ENCODE measurements at places on chromosomes 16 and 17. TPM values are rescaled to one million over a fixed set of nuclear protein-coding genes. Genes with fewer than 3 reads are reported as not detected.

GRCh38 chr17:34996422-34997285 lies 16.3 kb downstream of the LIG3 start:
- DNase-seq, result no peak

DNA sequence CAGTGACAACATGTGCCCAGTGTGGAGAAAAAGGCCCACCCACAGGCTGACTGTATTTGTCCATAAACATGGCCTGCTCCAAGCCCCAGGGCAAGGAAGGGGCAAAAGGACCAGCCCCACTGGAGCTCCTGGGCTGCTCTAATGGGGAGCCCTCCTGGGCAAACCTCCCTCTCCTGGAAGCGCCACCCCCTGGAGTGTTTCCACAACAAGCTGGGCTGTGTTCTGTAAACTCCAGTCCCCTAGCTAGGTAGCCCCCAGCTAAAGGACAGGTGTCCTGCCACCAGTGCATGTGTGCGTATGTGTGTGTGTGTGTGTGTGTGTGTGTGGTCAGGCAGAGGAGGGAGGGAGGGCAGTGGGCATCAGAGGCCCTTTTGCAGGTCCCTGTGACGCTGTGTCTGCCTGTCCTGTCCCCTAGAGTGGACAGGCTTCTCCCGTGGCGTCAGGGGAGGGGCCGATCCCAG lies 11.3 kb upstream of the STAC2 start:
- no peak for DNase-seq

- DNase-seq, result no peak
These were observed 433.3 kb downstream of the TOX3 start for GRCh38 chr16:52113533-52114183.

GRCh38 chr17:57605675-57606105 lies 139.4 kb downstream of the CCDC182 start:
- no peak for DNase-seq

GRCh38 chr17:40104594-40105486 lies 4.5 kb upstream of the NR1D1 start:
- no peak for DNase-seq

DNA sequence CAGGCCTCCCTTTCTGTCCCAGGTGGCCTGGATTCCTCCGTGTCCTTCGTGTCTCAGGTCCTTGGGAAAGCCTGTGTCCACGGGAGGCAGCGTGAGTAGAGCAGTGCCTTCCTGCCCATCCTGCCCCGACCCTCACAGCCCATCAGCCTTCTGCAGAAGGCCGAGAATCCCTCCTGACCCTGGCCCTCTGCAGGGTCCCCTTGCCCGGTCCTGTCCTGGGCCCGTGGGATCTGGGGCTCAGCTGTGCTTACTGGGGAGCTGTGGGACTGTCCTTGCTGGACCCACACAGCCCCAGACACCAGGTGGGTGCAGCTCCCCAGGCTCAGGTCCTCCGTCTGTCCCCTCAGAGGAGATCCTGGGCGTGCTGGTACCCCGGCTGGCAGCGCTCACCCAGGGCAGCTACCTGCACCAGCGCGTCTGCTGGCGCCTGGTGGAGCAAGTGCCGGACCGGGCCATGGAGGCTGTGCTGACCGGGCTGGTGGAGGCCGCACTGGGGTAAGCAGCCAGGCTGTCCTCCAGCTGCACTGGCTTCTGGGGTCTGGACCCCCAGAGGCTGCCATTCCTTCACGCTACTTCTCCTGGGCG lies 3.9 kb downstream of the TELO2 start:
- peak; percentile 47 for DNase-seq

- DNase-seq, result no peak
These were observed 2.6 kb upstream of the CPHXL2 start for GRCh38 chr16:75679366-75679765.

- no peak for DNase-seq
These were observed 5.7 kb upstream of the TCAP start for GRCh38 chr17:39659279-39660010.

DNA sequence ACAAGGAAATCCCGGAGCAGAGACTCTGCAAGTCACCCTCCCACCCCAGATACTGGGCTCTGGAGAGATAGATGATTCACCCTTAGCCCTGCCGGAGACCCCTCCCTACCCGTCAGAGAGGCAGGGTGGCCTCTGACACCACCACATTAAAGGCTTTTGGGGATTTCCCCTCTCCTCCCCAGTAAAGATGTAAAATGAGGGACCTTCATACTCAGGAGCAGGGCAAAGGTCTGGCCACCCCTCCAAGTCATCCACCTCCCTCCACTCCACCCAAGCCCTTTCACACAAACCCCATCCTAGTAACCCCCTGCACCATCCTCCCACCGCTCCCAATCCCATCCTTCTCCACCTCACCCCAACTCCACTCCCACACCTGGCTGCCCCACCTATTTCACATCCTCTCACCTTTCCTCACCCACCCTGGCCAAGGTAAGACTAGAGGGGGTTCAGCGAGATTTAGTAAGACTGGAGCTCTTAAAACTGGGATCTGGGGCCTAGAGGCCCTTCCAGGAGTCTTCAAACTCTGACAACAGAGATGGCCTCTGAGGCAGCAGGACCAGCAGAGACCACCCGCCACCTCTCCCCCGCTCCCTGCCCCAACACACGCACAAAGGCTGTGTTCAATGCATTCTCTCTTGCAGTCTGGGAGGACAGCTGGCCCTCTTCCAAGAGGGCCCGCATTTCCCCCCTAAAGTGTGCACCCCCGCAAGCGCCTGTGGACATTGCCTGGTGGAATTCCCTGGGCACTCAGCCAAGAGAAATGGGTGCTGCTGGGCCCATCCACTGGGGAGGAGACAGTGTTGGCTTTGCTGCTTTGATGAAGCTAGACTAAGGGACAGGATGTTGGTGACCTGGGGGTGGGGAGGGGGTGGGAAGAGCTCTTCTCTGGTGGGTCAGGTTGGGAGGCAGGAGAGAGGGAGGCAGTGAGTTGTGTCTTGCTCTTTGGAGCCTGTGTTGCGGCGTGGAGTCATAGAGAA lies 1.1 kb downstream of the ABAT start:
- DNase-seq, result no peak

The ADAP2 gene
- 8.6 TPM for total RNA-seq

- DNase-seq, result peak; percentile 88
These were observed at the start of the genes ARSG and SLC16A6 for GRCh38 chr17:68290955-68291835. TSS of gene ARSG (plus strand) at chr17:68291495. CDS start at chr17:68307494, 15,999 bp downstream. TSS of gene SLC16A6 (minus strand) at chr17:68291127. CDS start at chr17:68278320, 12,807 bp downstream.

The CD300LD gene
- total RNA-seq, result not detected

The COPZ2 gene
- 52.9 TPM for total RNA-seq

- no peak for DNase-seq
These were observed 663 bp upstream of the GINS2 start for GRCh38 chr16:85689285-85689949.

GRCh38 chr17:13480877-13481276 lies 120.9 kb downstream of the HS3ST3A1 start:
- DNase-seq, result no peak

GRCh38 chr17:58648236-58648635 lies 43.6 kb downstream of the TEX14 start:
- DNase-seq, result no peak

DNA sequence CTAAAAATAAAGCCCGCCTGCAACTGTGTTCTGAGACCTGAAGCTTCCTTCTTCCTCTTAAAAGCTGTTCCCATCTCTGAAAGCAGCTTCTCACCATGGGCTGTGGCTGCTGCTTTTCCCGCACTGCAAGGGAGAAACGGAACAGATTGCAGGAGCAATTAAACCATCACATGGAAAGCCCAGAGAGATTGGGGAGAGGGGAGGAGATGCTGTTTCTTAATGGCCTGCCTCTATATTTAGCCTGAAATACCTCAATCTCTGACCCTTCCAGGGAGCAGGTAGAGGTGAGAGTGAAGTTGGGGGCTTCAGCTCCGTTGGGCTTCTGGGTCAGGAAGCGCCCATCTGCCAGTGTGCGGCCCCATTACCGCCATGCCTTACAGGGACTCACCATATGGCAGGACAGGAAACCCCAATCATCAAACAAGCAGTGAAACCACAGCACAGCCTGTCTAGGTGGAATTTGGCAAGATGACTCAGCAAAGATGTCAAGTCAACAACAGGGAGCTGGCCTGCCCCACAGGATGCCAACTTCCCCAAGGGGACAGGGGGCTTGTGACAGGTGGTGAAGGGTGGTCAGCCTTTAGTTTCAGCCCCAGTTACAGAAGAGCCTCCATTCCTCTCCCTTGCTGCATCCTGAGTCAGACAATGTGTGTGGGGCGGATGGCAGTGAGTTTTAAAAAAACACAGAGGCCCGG lies 286.6 kb upstream of the CCL2 start:
- DNase-seq, result no peak

GRCh38 chr16:29815032-29815721 lies 775 bp upstream of the PAGR1 start:
- peak; percentile 81 for DNase-seq

The TBC1D26 gene
- total RNA-seq, result not detected

DNA sequence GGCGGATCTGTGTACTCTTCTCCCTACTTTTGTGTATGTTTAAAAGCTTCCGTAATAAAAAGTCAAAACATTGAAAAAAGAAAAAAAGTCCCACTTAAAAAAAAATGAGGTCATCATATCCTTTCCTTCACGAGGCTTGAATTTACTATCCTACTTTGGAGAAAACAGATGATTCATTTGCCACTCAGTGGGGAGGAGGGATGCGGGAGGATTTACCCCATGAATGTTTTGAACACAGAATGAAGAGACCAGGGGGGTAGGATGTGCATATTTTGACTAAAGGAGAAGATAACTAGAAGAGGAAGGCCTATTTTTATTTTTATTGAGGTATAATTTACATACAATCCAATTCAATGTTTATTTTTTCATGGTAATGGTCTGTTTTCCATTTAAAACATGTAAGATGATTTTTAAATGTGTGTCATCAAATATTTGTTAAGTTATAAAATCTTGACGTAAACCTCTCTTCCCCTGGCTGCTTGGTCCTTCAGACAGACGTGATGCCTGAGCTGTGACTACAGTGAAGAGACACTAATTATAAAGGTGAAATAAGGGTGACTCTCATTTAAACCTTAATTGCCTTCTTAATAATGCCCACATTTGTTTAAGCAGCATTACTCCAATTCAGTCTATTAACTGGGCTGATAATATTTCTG lies 135.4 kb upstream of the AXIN2 start:
- DNase-seq, result no peak

DNA sequence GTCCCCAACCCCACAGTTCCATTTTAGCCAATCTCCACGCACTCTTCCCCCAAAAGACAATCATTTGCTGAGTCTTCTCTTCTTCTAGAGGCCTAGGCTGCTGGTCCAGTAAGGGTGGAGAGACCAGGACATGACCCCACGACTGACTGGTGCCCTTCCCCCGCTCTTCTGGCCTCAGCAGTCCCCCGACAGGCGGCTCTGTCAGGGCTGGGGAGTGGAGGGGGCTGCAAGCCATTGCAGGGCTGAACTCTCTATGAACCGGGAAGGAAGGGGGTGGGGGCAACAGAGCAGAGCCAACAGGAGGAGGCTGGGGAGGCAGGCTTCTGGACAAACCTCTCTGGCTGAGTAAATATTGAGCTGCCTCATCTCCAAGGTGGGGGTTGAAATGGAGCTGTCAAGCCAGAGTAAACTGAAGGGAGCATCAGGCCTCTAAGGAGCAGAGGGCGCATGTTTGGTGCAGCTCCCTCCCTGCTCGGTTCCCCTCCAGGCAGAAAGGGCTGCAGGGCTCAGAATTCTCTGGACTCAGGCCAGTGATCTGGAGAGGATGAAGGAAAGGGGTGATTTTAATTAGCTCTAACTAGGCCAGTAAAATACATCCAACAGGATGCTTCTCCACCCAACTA lies 8.7 kb downstream of the HOXB1 start:
- DNase-seq, result no peak

The NHLRC4 gene
- total RNA-seq, result 0.57 TPM

GRCh38 chr17:27502526-27503324 lies 46.5 kb downstream of the KSR1 start:
- DNase-seq, result no peak

DNA sequence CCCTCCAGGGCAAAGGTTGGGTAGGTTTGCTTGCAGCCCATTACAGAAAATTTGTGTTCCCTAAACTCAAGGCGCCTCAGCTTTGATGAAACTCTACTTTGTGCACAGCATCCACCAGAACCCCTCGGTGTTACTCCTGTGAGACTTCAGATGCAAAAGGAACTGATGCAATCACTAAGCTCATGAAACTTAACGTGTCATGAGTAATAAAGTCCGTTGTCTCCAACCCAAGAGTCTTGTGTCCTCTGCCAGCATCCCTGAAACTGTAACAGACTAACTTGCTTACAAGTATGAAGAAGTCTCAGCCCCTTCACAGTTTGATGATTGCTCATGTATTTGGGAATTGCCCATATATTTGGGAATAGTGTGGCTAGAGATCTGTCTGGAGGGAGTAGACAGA lies 74.8 kb upstream of the MARCHF10 start:
- DNase-seq, result no peak

- DNase-seq, result no peak
These were observed 146.1 kb downstream of the SDK2 start for GRCh38 chr17:73498176-73498575.

- no peak for DNase-seq
These were observed 210.6 kb upstream of the CDH5 start for GRCh38 chr16:66155933-66156332.

The MYH13 gene
- total RNA-seq, result not detected

GRCh38 chr16:87165885-87166284 lies 151.3 kb downstream of the C16orf95 start:
- no peak for DNase-seq

DNA sequence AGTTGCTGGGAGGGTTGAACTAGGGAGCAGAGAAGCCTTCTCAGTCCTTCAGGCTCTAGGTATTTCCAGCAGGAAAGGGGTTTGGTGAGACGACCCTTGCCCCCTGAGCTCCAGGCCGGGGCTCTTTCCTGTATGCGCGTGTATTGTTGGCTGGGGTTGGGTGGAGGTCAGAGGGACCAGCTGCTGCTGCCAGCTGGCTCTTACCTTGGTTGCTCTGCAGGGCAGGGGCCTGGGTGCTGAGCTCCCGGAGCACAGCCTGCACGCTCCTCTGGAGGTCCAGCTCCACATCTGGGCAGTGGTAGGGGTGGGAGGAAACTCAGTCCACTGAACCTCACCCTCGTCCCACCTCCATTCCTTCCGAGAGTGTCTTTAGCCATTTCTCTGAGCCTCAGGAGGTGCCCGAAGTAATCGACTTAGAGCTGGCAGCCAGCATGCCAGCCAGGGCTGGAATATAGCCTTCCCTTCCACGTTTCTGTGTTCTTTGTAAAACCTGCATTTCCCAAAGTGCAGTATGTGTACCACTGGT lies 28.0 kb downstream of the PIK3R6 start:
- no peak for DNase-seq

DNA sequence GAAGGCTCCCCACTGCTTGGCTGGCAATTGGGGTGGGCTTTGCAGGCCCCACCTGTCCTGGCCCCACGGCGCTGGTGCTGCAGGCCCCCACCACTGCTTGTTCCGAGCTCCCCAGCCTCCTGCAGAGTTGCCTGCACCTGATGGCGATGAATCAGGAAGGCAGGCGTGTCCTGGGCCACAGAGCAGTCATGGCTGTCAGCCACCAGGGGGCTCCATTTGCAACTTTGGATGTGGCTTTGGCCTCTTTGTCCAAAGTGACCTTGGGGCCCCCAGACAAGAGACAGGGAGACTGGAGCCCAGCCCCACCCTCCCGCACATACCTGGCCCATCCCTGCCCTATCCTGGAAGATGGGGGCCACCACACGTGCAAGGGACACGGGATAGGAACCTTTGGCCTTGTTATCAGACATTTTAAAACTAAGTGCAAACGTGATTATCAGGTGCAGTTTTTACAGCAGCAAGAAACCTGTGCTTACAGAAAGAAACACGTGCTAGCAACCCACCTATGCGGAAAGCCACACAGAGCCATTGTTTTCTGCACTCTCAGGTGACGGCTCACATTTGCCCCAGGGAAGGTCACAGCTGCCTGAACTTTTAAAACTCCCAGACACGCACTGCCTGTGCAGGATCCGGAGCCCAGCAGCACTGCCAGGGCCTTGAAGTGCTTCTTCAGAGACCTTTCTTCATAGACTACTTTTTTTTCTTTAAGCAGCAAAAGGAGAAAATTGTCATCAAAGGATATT lies at the start of gene DNASE1:
TSS of gene DNASE1 (plus strand) at position 443 of the 743 bp plus-strand sequence. CDS start 683 bp downstream, outside the sequence.
- no peak for DNase-seq

All from Right ventricle myocardium inferior (tissue), 1 donor.